Stimulated activated naive CD4-positive, alpha-beta T cell (primary cell): ENCODE measurements at places on chromosomes 2 and 18.

DNA sequence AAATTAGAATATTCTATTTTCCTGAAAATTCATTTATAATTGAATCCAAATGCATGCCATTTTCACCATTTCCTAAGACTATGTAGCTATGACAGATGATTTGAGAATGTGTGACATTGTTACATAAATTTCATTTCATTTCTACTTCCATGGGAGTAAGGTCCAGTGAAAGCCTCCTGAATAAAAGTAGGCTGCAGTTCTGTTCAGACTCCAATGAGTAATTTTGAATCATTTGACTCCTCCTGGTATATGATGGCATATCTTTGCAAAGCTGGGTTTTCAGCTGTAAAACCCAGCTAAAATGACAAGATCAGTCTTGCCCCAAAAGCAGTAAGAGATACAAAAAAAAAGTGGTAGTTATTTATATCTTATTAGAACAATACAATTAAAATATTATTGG, 101.0 kb upstream of the DNAJC10 start:
- DNase-seq: no peak

DNA sequence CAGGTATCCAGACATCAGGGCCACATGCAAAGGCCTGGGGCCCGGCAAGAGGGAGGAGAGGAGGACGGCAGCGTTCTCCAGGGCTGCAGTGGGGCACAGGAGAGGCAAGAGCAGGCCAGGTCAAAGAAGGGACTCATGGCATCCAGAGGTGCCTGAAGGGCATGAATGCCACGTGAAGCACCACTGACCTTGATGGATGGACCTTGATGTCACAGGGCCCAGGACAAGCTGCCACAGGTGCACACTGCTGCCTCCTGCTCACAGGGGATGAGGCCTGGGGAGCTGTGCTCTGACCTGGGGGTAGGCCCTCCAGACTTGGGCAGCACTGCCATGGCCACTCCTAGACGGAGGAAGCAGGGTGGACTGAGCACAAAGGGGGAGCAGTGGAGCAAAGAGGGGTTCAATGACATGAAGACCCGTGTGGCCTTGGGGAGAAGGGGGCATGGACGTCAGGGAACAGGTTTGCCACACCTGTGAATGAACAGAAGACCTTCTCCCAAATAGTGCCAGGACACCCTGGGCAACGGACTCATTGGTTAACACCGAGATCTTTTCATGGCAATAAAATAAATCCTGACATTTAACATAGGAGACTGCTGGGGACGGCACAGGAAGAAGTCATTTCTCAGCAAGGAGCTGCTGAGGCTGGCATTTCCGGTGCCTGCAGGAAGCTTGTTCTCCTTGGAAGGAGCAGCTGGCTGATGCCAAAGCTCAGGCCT, 65.6 kb downstream of the EMX1 start:
- no peak for DNase-seq

DNA sequence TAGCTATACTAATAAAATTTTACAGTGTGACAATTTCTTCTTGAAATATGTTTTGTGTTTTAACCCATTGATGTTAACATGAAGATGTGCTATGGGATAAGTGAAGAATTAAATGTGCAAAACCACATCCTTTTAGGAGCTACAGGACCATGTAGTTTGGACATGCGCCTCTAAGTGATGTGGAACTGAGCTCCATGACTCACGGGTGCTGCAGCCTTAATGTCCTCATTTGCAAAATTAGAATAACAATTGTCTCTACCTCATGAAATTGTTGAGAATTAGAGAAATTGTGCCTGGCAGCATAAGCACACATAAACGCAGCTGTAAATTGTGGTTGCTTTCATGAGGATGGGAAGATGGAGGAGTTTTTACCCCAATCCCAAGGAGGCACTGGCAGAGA, 31.6 kb upstream of the TPO start:
- DNase-seq: no peak

DNA sequence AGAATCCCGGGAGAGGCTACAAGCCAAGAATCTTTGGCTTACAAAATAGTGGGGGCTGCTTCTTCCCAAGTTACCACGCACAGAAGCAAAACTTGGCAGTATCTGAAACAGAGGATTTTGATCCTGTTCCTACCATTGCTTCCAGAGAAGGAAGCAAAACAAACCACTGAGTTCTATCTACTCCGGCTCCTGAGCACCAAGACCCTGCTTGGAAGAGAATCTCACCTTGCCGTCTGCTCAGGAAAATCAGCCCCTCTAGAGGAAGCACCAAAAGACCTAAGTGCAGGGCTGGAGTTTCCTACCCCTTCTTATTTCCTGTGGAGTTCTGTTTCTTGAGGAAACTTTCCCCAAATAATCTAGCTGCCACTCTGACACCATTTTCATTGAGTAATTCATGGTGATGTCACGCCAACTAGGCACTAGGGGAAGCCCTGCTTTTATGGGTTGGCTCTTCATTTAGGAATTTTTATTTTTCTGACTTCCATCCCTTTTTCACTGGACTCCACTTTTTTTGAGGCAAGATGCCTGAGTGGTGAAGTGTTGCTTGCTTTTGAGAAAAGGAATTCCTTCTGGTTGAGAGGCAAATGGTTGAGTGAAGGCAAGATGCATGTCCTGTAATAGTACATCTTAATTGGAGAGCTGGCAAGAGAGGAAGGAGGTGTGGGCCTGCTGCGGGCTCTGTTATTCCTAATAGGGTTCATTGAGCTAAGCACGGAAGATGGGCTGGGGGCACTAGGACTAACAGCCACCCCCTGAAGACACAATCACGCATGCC, 36.8 kb upstream of the EML4 start:
- no peak for DNase-seq

- DNase-seq: no peak
These were observed 11.7 kb upstream of the CNGA3 start for GRCh38 chr2:98334439-98335078.

DNA sequence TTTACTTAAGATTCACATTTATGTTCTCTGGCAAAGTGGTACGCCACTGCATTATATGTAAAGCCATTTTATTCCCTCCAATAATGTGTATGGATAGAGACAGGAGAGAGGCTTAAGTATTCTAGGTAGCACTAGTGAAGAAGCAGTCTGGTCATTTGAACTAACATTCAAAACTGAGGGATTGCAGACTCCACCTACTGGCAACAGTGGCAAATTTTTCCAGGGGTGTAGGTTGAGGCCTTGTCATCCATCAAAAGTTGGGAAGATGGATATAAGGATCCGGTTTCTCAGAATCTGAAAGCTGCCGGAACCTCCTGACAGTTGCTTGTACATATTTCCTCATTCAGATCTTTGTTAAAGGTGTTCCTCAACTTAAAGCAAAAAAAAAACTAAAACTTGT, 465.5 kb upstream of the FSHR start:
- DNase-seq: no peak

DNA sequence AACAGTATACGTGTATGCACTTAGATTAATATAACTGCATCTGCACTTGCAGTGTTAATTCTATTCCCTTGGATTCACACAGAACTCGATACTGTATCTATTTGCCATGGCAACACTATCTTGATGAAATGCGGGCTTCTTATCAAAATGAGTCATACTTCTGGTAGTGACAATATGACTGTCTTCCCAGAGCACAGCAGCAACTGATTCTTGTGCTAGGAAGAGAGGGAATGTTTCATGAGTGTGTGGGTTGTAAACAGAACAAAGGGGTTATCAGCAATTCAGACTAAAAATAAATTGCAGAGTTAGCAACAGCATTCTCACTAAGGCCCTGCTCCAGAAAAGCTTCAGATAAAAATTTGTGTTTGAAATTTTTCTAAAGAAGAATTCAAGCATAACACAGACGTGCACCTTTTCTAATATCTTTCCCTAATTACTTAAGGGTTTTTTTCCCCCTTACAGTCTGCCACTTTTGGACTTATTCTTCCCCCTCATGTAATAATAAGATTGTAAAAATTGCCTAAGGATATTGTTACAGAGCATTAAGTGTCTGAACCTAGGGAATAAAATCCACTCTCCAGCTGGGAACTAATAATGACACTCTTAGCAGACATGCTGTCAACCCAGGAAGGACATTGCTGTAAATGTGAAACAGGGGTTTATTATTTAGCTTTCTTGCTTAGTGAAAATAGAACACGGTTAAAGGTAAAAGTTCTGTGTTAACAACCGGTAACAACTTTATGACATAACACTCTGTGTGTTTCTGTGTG, 99.9 kb upstream of the SLC38A11 start:
- no peak for DNase-seq

- no peak for DNase-seq
These were observed 7.0 kb upstream of the BBS5 start for GRCh38 chr2:169472249-169472648.

GRCh38 chr2:158922601-158923000, 45.8 kb upstream of the TANC1 start:
- no peak for DNase-seq

DNA sequence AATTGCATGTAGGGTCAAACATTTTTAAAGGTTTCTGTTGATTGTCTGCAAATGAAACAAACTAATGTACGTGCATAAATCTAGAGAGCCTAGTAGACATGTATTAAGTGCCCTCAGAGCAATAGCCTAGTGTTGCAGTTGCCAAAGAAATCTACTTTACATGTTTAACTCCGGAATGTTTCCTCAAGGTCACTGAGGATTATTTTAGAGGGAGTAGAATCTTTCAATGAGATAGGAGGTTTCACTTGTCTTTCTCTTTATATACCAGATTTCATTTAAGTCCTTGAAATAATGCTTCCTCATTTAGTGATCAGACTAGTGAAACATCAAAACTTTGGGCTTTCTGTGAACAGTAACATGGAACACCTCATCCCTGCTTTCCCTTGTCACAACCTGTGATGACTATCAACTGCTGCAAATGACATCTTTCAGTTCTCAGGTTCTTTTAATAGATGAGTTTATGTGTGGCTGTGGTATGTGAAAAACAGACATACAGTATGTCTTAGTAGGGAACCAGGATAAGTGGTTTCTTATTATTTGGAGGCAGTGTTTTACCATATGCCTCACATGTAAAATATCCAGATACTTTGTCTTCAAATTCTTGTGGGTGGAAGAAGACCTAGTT, 5.5 kb downstream of the UBE2E3 start:
- DNase-seq: no peak

DNA sequence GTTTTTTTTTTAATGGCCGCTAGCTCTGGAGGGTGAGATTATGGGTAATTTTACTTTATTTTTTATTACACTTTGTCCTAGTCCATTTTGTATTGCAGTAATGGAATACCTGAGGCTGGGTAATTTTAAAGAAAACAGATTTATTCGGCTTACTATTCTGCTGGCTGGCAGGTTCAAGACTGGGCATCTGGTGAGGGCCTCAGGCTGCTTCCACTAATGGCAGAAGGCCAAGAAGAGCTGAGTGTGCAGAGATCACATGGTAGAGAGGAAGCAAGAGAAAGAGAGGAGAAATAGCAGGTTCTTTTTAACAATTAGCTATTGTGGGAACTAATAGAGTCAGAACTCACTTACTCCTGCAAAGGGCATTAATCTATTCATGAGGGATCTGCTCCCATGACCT, 52.4 kb upstream of the ARHGAP28 start:
- no peak for DNase-seq

- no peak for DNase-seq
These were observed 101.6 kb upstream of the THOC1 start for GRCh38 chr18:369224-370015.

GRCh38 chr2:223328578-223328977, 273.6 kb downstream of the SCG2 start:
- DNase-seq: no peak

DNA sequence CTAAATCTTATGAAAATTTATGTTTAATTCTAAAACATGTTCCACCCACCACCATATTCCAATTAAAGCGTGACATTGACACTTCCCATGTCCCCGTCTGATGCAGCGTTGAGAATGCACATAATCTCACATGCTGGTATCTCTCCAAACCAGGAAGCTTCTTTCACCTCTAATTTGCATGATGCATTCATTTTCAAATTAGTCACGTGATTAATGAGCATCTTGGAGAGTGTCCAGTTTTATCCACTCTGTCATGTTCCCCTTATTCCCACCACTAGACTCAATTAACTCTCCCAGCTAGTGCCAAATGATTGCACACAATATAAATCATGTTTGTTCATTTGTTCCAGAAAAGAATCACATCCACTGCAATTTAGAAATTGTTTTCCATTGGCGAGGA, 105.8 kb downstream of the RIT2 start:
- no peak for DNase-seq

- no peak for DNase-seq
These were observed 39.4 kb upstream of the GPC1 start for GRCh38 chr2:240395896-240396622.

- no peak for DNase-seq
These were observed 109.1 kb upstream of the ID2 start for GRCh38 chr2:8572712-8573233.

- no peak for DNase-seq
These were observed 97.0 kb downstream of the LYPD6 start for GRCh38 chr2:149427387-149427786.

DNA sequence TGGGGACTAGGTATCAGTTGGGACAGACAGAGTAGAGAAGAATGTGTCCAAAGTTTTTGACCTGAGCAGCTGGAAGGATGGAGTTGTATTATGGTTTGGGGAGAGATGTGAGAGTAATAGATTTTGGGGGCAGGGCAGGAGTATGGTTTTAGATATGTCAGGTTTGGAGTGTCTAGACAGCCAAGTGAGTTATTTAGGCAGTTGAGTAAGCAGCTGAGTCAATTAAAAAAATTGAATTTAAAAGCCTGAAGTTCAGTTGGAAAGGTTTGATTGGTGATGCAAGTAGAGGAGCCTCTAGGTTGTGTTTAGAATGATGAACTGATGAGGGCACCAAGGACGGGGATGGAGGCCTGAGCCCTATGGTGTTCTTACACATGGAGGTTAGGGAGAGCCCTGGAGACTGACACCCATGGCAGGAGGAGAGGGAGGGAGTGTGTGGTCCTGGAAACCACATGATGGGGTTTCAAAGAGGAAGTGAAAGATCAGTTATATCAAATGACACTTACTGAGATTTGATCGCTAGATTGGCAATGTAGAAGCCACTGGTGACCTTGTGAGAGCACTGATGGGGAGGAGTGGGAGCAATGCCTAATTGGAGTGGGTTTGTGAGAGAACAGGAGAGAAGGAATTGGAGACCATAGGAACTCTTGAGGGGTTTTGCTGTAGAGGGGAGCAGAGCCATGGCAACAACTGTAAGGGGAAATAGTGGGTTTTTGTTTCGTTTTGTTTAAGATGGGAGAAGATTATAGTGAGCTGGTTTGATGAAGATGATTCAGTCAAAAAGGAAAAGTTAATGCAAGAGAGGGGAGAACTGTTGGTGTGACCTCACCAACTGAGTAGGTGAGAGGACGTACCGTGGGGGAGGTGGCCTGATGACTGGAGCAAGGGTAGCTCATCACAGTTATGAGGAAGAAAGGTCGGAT, 10.3 kb downstream of the ITGA6 start:
- DNase-seq: no peak

DNA sequence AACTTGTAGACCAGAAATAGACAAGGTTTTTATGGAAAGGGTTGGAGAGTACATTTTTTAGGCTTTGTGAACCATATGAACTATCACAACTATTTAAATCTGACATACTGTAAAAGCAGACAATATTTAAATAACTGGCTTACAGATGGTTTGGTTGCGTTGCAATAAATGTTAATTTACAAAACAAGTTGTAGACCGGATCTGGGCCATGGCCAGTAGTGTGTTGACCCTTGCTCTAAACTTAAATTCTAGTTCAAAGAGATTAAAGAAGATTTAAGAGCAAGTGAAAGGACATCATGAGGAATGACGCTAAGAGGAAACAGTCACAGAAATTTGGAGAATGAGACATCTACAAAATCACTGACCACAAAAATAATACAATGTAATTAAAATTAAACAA, 652.7 kb downstream of the DCDC2C start:
- no peak for DNase-seq
